ENCODE measurements at places on chromosomes 16 and 17.

DNA sequence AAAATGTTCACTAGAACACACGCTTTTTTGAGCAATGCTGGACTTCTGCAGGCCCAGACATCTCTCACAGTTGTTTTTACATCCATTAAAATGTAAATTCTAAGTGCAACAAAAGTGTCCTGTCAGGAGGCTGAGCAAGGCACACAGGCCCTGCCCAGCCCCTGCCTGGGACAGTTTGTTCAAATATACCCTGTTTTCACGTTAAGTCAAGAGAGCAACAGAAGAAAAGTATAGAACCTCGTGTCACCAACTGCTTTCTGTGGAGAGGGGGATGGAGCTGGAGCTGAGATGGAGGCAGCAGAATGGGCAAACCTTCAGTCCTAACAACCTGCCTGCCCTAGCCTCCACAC, 4.3 kb upstream of the HOXB2 start:
- DNase-seq: no peak

- DNase-seq: no peak
Observed at GRCh38 chr16:4661661-4662060, 31.7 kb upstream of the NUDT16L1 start.

DNA sequence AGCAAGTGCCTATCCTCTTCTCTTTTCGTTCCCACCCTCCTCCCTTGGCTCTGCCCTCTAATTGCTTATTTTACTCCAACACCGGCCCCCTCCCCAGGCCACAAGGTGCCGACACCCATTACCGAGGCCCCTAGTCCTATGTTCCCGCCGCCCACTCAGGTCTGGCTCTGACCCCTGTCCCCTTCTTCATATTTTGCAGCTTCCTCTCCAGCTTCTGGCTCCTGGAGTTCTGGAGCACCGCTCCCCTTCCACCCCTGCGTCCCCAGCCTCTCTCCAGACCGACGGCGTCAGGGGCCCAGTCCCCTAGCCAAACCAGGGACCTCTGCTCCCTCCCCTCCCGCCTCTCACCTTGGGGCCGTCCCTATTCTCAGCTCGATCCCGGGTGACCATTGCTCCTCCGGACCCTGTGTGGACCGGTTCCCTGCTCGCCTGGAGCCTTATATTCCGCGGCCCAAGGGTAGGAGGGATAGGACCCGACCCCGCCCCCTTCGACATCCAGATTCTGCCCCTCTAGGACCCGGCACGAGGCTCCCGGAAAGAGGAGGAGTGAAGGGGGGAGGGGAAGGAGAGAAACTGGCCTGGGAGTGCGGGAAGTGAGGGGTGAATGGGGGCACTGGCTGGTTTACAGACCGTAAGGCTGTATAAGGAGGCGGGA, at the start of gene HES7:
TSS of gene HES7 (minus strand) at position 412 of the 655 bp plus-strand sequence. CDS start at position 390, 22 bp downstream.
- DNase-seq: no peak

GRCh38 chr16:74249254-74249653, 47.4 kb upstream of the PSMD7 start:
- DNase-seq: no peak

DNA sequence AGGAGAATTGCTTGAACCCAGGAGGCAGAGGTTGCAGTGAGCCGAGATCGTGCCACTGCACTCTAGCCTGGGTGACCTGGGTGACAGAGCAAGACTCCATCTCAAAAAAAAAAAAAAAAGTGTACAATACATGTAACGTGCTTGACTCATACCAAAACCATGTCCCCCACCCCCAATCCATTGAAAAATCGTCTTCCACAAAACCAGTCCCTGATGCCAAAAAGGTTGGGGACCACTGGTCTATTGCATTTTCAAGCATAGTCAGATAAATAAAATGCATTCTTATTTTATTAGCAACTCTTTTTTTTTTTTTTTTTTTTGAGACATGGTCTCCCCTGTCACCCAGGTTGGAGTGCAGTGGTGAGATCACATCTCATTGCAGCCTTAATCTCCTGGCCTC, 52.1 kb downstream of the COPRS start:
- no peak for DNase-seq

GRCh38 chr17:69802045-69802740, 272.8 kb upstream of the KCNJ16 start:
- no peak for DNase-seq

- no peak for DNase-seq
Observed at GRCh38 chr16:30829130-30830071, 42.4 kb upstream of the ZNF629 start.

- no peak for DNase-seq
Observed at GRCh38 chr17:45149037-45149668, 878 bp downstream of the HEXIM1 start.

GRCh38 chr17:81961087-81961511, at the start of gene NOTUM:
Gene NOTUM (minus strand): TSS chr17:81961187. CDS start chr17:81960909, 278 bp downstream.
- DNase-seq: no peak

Data from fibroblast of skin of left biceps (primary cell).